Muscle of back (tissue), 13 donors: ENCODE measurements at places on chromosomes 1 and 21. TPM values are rescaled to one million over a fixed set of nuclear protein-coding genes. Genes with fewer than 3 reads are reported as not detected.

- no peak for DNase-seq
These were observed 55.8 kb upstream of the CLDN14 start for GRCh38 chr21:36535618-36536241.

DNA sequence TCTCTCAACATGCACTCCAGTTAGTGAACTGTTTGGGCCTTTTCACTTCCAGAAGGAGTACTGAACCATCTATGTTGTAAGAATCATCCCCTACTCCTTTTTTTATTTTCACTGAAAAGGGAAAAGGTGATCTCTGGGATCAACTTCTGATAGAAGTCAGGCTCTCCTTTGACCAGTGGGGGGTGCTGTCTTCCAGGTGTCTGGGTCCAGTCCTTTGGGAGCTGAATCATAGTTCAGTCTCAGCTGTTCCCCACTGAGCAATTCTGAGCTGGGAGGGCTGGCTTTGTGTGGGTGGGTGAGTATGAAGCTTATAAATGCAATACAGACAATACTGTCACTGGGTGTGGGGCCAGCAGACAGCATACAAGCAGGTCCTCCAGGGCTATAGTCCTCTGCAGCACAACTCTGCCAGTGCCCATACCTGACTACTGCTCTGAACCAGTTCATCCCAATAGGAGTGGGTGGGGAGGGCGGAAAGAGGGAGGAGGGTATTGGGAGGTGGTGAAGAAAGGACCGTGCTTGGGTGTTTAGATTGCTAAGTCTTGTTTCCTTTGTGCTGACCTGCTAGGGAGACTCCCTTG is 12.5 kb upstream of the SARS1 start:
- DNase-seq: no peak

GRCh38 chr1:41504114-41505035 is 19.9 kb upstream of the EDN2 start:
- DNase-seq: no peak

- DNase-seq: no peak
These were observed 18.0 kb upstream of the BCAR3 start for GRCh38 chr1:93699503-93700168.

- no peak for DNase-seq
These were observed 18.2 kb downstream of the DNAJC11 start for GRCh38 chr1:6683434-6683833.

GRCh38 chr1:245807954-245808719 is 653.4 kb downstream of the KIF26B start:
- no peak for DNase-seq

The SPRR1A gene
- not detected for polyA plus RNA-seq

The HRNR gene
- polyA plus RNA-seq: 0.42 TPM

- no peak for DNase-seq
These were observed 16.1 kb downstream of the EIF2B3 start for GRCh38 chr1:44970317-44970716.
